Stimulated activated CD4-positive, alpha-beta T cell treated with anti-CD3 and anti-CD28 coated beads, Interleukin-1b, Interleukin-23, amount 100 ng/mL, for 4 hours (primary cell): ENCODE measurements at places on chromosomes 11 and 22.

DNA sequence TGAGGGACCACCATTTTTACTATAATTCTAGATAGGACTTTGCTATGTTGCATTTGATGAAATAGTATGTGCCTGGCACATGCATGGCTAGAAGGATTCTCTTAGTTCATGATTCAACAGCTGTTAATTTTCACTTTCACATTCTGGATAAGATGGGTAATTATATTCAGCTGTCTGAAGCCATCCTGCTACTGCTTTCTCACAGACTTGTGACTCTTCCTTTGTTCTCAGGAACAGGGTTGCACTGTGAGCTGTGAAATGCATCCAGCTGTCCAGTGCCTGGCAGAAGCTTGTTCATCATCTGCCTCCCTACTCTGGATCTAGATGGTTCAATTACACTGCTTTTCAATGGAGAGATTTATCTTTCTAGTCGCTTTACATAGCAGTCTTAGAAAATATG is 610.1 kb upstream of the ANO5 start:
- no peak for DNase-seq

DNA sequence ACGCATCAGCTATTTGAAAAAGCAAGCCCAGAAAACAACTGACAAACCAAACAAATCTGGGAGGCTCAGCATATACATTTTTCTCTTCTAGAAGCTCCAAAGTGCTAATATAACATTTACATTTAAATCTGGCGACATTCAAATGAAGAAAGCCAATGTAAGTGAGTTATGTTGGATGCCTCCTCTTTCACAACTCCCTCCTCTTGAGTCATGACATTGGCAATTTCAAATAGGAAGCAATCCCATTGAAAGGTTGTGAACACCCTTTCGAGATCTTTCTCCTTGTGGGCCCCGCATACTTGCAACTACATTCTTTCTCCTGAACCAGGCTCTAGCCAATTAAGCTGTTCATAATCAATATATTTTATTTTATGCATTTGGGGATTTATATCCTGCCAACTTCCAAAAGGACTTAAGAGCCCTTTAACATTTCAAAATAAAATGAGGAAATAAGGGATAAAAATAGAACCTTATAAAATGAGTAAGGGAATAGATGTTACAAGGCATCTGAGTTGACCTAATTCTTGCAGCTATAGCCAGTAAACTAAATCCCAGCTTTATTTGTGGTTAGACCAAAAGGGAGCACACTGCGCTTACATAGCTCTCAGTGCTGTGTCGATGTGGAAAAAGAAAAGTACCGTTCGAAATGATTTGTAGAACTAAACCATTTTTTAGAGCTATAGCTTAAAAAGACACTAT is 129.5 kb upstream of the SESN3 start:
- DNase-seq = no peak

- no peak for DNase-seq
These were observed 194 bp downstream of the SF1 start for GRCh38 chr11:64778223-64778472.

- DNase-seq = no peak
These were observed 114.4 kb downstream of the OSBP2 start for GRCh38 chr22:30809086-30809485.

- no peak for DNase-seq
These were observed 24.1 kb downstream of the OR2AT4 start for GRCh38 chr11:75072582-75072981.

- no peak for DNase-seq
These were observed 13.2 kb downstream of the CCND1 start for GRCh38 chr11:69654001-69654659.

- DNase-seq = no peak
These were observed 247.5 kb downstream of the GRIK4 start for GRCh38 chr11:120759046-120759445.

GRCh38 chr11:65414776-65415498 is 7.7 kb upstream of the NEAT1 start:
- DNase-seq = no peak

DNA sequence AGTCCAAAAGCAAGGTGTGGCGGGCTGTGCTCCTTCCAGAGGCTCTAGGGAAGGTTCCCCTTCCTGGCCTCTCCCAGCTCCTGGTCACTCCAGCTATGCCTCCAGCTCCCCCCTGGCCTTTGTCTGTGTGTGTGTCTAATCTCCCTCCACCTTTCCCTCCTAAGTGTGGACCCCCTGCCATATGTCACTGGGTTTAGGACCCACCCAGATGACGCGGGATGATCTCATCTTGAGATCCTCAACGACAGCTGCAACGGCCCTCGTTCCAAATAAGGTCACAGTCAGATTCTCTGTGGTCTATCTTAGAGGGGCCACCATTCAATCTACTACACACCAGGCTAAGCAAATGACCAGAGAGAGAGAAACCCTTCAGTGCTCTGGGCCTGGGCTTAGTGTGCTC is 107.9 kb downstream of the ARHGAP8 start:
- no peak for DNase-seq

DNA sequence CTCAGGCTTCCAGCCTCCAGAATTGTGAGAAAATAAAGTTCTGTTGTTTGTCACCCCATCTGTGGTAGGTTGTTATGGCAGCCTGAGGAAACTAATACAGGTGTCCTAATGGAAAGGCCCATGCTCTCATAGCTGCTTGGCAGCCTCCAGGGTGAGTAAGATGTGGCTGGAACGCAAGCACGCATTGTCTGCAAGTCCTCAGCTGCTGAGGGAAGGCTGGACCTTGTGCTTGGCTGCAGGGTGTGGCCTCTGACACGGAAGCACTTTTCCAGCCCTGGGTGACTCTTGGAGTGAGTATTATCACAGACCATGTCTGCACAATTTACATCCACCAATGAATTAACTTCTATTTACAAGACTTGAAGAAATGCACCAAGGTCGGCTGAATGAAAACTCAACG is 44.4 kb upstream of the BARX2 start:
- DNase-seq = no peak

GRCh38 chr11:98423933-98424332 is 596.8 kb upstream of the CNTN5 start:
- DNase-seq = no peak

DNA sequence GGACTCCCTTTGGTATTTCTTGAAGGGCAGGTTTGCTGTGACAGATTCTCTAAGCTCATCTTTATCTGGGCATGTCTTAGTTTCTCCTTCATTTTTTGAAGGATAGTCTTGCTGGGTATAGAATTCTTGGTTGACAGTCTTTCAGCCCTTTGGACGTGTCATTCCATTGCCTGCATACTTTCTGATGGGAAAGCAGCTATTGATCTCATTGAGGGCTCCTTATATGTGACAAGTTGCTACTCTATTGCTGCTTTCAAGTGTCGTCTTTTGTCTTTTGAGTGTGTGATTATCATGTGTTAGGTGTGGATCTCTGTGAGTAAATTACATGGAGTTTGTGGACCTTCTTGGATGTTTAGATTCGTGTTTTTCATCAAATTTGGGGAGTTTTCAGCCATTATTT is 21.9 kb downstream of the IGHMBP2 start:
- no peak for DNase-seq

DNA sequence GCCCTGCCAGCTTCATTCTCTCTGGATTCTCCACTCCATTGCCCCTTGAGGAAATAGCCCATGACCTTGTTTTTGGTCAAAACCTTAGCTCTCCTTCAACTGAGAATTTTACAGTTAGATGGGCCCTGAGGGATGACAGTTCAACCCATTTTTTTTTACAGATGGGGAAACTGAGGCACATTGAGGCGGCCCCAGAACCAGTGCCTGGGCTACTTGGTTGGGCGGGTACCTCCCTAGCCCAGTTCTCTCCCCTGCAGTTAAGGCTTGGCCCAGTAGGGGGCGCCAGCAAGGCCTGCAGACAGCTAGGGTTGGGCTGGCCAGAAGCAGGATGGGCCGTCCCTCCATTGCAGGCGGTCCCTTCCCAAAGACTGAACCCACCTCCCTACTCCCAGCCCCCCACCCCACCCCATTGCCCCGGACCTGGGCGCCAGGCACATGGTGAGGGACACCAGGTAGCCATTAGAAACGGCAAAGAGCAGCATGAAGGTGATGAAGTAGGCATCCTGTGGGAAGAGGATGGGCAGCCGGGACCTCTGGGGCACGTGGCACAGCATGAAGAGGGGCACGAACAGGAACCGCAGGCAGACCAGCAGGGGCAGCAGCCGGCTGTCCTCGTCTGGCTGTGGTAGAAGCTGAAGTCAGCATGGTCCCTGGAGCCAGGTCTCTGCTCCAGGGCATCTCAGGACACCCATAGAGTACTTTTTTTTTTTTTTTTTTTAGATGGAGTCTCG is 7.6 kb downstream of the SLC29A2 start:
- DNase-seq = peak; percentile 73

- DNase-seq = no peak
These were observed 163.1 kb downstream of the MAML2 start for GRCh38 chr11:96179905-96180304.

DNA sequence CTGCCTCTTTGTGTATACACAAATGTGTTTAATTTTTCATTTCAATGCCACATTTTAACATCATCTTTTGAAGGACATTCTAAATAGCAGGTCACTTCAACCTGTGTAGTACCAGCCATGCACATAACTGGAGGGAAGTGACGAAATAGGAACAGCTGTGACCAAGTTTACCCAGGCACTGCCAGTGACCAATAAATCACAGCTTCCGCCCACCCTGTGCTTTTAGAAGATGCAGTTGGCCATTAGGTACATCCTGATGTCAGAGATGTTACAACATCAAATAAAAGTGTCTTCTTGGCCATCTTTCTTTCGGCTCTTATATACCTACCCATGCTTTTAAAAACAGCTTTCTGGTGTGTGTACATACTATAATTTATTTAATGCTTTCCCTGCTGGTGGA is 7.8 kb downstream of the LDLRAD3 start:
- no peak for DNase-seq

- DNase-seq = no peak
These were observed 26.9 kb upstream of the ALKBH3 start for GRCh38 chr11:43853781-43854180.

DNA sequence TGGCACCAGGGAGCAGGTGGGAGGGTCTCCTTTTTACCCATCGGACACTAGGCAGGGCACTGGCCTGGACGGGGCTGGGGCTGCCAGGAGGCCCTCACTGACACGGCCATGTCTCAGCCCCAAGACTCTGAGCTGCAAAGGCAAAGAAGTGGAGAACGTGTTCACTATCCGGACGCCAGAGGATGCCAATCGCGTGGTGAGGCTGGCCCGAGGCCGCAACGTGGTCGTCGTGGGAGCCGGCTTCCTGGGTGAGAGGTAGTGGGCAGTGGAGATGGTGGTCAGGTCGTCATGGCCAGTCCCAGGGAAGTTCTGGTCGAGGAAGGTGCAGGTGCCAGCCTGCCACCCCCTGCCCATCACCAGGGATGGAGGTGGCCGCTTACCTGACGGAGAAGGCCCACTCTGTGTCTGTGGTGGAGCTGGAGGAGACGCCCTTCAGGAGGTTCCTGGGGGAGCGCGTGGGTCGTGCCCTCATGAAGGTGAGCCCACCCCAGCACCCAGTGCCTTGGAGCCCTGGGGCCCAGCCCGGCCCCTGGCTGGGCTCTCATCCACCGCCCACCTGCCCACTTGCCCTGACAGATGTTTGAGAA is 5.7 kb upstream of the LZTR1 start:
- no peak for DNase-seq

- DNase-seq = no peak
These were observed 269.9 kb upstream of the SORL1-AS1 start for GRCh38 chr11:121722431-121723245.

GRCh38 chr11:33701302-33702230 is 940 bp upstream of the C11orf91 start:
- DNase-seq = no peak

GRCh38 chr11:20511982-20512381 is 87.4 kb upstream of the SLC6A5 start:
- DNase-seq = no peak

GRCh38 chr22:47654922-47655491 is 892.6 kb downstream of the TBC1D22A start:
- no peak for DNase-seq

- DNase-seq = no peak
These were observed 81.3 kb downstream of the PHF21A start for GRCh38 chr11:46039990-46040389.

- DNase-seq = no peak
These were observed 3.4 kb downstream of the LGR4 start for GRCh38 chr11:27468995-27469695.

GRCh38 chr11:102423936-102424335 is 28.6 kb downstream of the TMEM123 start:
- DNase-seq = no peak

GRCh38 chr11:85821636-85822035 is 10.7 kb upstream of the SYTL2 start:
- no peak for DNase-seq

GRCh38 chr11:95147364-95147905 is 57.8 kb downstream of the ENDOD1 start:
- DNase-seq = no peak

DNA sequence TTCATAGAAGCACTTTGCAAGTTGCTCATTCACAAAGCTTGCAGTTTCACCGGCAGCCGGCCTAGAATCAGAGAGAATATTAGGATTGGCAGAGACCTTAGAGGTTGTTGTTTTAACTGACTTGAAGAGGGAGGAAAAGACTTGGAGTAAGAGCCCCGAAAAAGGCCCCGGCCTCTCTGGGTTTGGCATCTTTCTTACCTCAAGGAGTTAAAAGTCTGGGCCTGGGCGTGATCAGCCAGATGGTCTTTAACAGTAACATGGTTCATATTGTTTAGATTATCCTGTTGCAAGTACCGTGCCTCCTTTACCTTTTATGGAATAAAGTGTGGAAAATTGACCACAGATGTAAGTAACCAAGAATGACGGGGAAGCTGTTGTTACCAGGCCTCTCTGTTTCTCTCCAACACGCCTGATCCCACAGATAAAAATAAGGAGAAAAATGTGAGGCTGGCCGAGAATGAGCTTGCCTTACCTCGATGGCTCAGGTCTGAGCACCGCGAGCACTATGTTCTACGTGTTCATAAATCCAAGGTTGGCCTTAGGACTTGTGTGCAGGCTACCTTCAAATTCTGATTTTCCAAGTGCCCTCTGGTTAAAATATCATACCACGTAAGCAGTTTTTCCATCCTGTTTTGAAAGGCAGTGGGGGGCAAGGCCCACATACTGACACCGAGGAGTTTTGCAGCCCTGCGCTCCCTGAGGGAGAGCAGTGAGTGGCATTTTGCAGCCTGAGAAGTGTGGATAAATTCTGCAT is 56.4 kb downstream of the PARVA start:
- DNase-seq = no peak

GRCh38 chr11:12114193-12115033 is 4.0 kb downstream of the MICAL2 start:
- no peak for DNase-seq
